Smooth muscle cell of trachea (primary cell): ENCODE measurements at places on chromosomes 7 and 10. TPM values are rescaled to one million over a fixed set of nuclear protein-coding genes. Genes with fewer than 3 reads are reported as not detected.

The SPAM1 gene
- total RNA-seq, result not detected in 2 replicates

The NYAP1 gene
- total RNA-seq, result 1.3 and 3.5 TPM in 2 replicates

The PLAC9 gene
- total RNA-seq, result 15.5 and 28.7 TPM in 2 replicates

The PAOX gene
- 9.6 and 12.1 TPM in 2 replicates for total RNA-seq

The CFAP70 gene
- 0.87 and 1.7 TPM in 2 replicates for total RNA-seq

The EN2 gene
- not detected in 2 replicates for total RNA-seq

The NRP1 gene
- total RNA-seq, result 370 and 403 TPM in 2 replicates

The ZPBP gene
- total RNA-seq, result not detected in 2 replicates

The TMEM178B gene
- total RNA-seq, result under 0.01 TPM in 1 of 2 replicates, not detected in the other

The CCDC172 gene
- not detected in 2 replicates for total RNA-seq

The ST8SIA6 gene
- total RNA-seq, result 0.17 TPM in 1 of 2 replicates, not detected in the other

The POR gene
- total RNA-seq, result 98.8 and 178 TPM in 2 replicates

The CAMK2B gene
- 0.15 and 0.33 TPM in 2 replicates for total RNA-seq

The DLX6 gene
- total RNA-seq, result not detected in 2 replicates

The ADAM22 gene
- total RNA-seq, result 1.0 and 1.5 TPM in 2 replicates

The CDH23 gene
- total RNA-seq, result 0.17 and 0.29 TPM in 2 replicates

The GRK5 gene
- 31.0 and 46.5 TPM in 2 replicates for total RNA-seq

The ADGRA1 gene
- not detected in 2 replicates for total RNA-seq

The CCDC3 gene
- under 0.01 TPM in 1 of 2 replicates, not detected in the other for total RNA-seq

The GLI3 gene
- total RNA-seq, result 6.9 and 9.3 TPM in 2 replicates

The MSMB gene
- total RNA-seq, result not detected in 2 replicates

The MSS51 gene
- total RNA-seq, result 1.8 and 2.5 TPM in 2 replicates

The CHAT gene
- not detected in 2 replicates for total RNA-seq

The ARHGEF35 gene
- total RNA-seq, result 2.3 and 2.8 TPM in 2 replicates

The GTPBP4 gene
- 22.5 and 27.0 TPM in 2 replicates for total RNA-seq

The LDB3 gene
- under 0.01 TPM in 1 of 2 replicates, not detected in the other for total RNA-seq

The ATXN7L1 gene
- total RNA-seq, result 11.3 and 11.9 TPM in 2 replicates

The FBXW4 gene
- 30.3 and 40.9 TPM in 2 replicates for total RNA-seq

The KCP gene
- under 0.01 and 0.66 TPM in 2 replicates for total RNA-seq

The TAS2R4 gene
- 0.58 and 1.7 TPM in 2 replicates for total RNA-seq

The NAT16 gene
- total RNA-seq, result not detected in 2 replicates

The TMEM225B gene
- 0.29 and 0.50 TPM in 2 replicates for total RNA-seq

The PRKCQ gene
- total RNA-seq, result 0.17 TPM in 1 of 2 replicates, not detected in the other

The OR2F2 gene
- total RNA-seq, result not detected in 2 replicates

The AKR1C8 gene
- total RNA-seq, result not detected in 2 replicates

The NKX6-2 gene
- not detected in 2 replicates for total RNA-seq

The IFIT1B gene
- not detected in 2 replicates for total RNA-seq

The SPDYE11 gene
- under 0.01 TPM in 1 of 2 replicates, not detected in the other for total RNA-seq

The PTF1A gene
- total RNA-seq, result not detected in 2 replicates

The CYP2C19 gene
- not detected in 2 replicates for total RNA-seq

The BTBD16 gene
- total RNA-seq, result 0.15 TPM in 1 of 2 replicates, not detected in the other
